Stimulated activated CD8-positive, alpha-beta memory T cell treated with anti-CD3 and anti-CD28 coated beads, Interleukin-2, amount 100 ng/mL, for 48 hours (primary cell): ENCODE measurements at places on chromosomes 5 and 9.

DNA sequence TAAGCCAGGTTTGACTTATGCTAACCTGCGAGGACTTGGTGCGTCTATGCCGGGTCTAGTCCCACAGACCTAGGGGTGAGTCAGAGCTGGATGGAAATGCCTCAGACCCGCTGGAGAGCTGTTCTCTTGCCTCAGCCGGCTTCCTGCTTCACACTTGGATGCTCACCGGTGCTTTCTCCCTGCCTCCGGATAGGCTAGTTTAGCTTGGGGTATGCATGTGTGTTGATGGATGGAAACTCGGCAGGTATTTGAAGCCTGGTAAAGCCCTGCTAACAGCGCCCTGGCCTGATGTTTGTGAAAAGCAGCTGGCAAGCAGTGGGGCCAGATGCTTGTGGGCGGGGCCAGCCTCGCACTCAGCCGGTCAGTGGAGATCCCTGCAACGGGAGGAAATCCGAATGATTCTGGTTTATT is 29.3 kb downstream of the PRRC2B start:
- no peak for DNase-seq

DNA sequence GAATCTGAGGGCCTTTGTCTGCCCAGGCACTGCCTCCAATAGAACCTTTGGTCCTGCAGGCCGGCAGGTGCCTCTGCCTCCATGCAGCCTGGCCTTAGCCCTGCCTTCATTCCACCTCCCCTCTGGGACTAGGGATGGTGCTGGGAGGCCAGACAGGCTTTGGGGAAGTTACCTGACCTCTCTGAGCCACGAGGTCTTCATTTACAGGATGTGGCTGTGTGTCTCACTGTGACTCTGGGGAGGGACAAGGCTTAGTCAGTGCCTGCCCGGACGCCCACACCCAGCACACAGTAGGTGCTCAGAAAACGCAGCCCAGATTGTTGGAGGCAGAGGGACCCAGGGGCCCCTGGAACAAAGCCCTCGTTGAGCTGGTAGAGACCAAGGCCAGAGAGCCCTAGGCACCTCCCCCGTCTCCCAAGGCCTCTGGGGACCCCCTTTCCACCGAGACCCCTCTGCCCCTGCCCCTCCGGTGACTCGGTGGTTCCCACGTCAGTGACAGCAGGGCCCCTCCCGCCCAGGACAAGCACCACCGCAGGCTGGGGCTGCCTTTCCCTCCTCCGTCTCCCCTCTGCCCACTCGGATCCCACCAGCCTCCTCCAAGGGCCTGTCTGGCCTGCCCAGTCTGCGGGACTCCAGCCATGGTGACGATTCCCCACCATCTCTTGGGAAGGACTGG is 46.9 kb upstream of the EGFL7 start:
- DNase-seq, result no peak

- DNase-seq, result no peak
Observed at GRCh38 chr9:107484117-107484723, 5.3 kb downstream of the KLF4 start.

GRCh38 chr5:14744296-14745187 is 80.0 kb downstream of the OTULIN start:
- no peak for DNase-seq

GRCh38 chr5:5145651-5146529 is 5.8 kb downstream of the ADAMTS16 start:
- no peak for DNase-seq

DNA sequence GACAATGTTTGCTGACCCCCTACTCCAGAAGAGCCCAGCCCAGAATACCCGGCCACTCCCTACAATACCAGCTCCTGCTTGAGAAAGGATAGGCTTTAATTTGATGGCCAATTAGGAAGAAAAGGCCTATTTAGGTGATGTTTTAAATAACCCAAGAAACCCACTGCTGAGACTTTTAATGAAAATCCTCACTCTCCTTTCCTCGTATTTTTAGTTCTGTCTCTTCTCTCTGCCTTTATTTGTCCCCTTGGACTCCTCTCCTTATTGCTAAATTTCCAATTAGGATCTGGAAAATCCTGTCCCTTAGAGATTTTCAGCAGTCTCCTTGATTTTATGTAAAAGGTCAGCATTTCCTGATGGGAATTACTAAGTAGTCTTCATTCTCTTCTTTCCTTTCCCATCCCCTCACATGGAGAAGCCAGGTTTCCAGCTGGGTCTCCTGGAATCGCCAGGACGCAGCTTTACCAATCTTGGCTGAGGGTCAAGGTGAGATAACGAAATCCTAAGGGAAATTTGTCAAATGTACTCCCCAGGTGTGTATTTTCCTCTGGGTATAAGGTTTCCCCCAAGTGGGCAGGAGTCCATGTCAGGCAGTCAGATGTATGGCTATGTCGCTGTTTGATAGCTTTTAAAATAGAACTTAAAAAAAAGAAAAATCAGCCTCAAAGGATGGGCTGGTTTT is 11.7 kb downstream of the STC2 start:
- DNase-seq, result no peak

- no peak for DNase-seq
Observed at GRCh38 chr9:38384990-38385848, 7.3 kb upstream of the ALDH1B1 start.

- DNase-seq, result no peak
Observed at GRCh38 chr5:135432113-135432512, 15.0 kb downstream of the DCANP1 start.

DNA sequence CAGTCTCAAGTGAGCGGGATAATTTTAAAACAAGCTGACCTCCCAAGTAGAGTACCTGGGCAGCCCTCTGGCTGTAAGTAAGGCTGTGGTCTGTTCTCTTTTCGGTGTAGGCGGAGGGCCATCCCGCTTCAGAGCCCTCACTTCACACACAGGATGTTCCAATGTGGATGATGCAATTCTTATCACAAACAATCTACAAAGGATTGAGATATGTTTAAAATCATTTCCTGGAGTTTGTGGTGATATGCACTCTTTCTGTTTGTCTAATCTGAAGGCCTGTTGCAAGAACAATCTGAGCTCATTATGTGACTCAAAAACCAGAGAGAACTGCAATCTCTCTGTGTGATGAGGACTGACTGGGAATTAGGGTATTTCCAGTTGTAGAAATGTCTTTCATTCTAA is 42.5 kb downstream of the ITGA2 start:
- DNase-seq, result no peak
